GM12878 (cell line): ENCODE measurements at places on chromosomes 1 and 21. TPM values are rescaled to one million over a fixed set of nuclear protein-coding genes. Genes with fewer than 3 reads are reported as not detected.

GRCh38 chr1:197285526-197286205, 17.6 kb downstream of the CRB1 start:
- no peak for DNase-seq
- no peak overlapping the region for H3K4me3 ChIP-seq
- no peak overlapping the region for H3K27ac ChIP-seq
- no peaks in the 10 kb centered on the region for H3K27me3 ChIP-seq
- H3K4me1 ChIP-seq: no peaks in the 10 kb centered on the region
- no peaks in the 10 kb centered on the region for H3K36me3 ChIP-seq

DNA sequence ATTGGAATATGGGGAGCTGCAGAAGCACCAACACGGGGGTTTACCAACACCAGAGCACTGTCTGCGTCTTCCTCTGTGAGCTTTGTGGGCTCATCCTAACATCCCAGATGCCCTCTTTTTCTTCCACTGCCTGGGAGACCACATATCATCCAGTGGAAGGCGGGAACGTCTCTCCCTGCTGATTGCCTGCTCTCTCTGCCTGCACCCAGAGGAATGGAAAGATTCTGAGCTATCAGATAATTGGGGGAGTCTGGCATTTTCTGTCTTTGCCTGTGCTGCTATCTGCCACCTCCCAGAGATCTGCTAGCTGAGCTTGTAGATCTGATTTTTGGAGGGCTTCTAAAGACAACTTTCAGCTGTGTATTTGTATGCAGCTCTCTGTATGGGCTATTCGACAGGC, 166.2 kb upstream of the PLXNA2 start:
- no peak for DNase-seq
- H3K4me3 ChIP-seq: no peak overlapping the region
- H3K27ac ChIP-seq: no peak overlapping the region

DNA sequence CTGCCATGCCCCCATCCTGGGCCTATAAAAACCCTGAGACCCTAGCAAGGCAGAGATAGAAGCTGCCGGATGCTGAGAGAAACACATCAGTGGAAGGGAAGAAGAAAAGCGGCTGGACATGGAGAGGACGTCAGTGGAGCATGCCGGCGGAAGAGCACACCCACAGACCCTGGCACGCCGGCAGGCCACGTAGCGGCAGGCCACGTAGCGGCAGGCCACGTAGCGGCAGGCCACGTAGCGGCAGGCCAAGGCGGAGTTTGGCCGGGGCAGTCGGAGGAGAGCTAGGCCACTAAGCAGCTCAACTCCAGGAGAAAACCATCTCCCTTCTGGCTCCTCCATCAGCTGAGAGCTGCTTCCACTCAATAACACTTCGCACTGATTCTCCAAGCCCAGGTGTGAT, 35.1 kb downstream of the LRRC3 start:
- no peaks in the 10 kb centered on the region for H3K27me3 ChIP-seq
- no peak overlapping the region for H3K4me3 ChIP-seq
- H3K36me3 ChIP-seq: no peaks in the 10 kb centered on the region
- no peak overlapping the region for H3K27ac ChIP-seq
- no peak for DNase-seq
- H3K4me1 ChIP-seq: no peaks in the 10 kb centered on the region

DNA sequence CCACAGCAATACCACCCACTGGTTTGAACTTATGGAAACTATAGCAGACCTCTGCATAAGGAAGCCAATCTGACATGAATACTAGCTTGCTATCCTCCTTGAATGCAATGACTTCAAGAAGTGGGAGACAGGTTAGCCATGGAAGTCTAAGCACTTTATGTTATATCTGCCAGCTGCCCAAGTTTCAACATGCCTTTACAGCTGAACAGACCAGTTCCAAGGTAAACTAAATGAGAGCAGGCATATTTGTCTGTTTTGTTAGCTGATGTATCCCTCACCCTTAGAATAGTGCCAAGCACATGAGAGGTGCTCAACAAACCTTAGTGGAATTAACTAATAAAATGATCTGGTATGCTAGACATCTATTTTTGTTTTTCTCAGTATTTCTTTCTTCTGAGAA, 65.1 kb downstream of the ALG14 start:
- H3K4me1 ChIP-seq: no peaks in the 10 kb centered on the region
- H3K4me3 ChIP-seq: no peak overlapping the region
- no peak overlapping the region for H3K27ac ChIP-seq
- no peaks in the 10 kb centered on the region for H3K36me3 ChIP-seq

- H3K4me3 ChIP-seq: no peak overlapping the region
- H3K27ac ChIP-seq: no peak overlapping the region
- H3K36me3 ChIP-seq: no peaks in the 10 kb centered on the region
- H3K4me1 ChIP-seq: no peaks in the 10 kb centered on the region
- no peaks in the 10 kb centered on the region for H3K27me3 ChIP-seq
Observed at GRCh38 chr1:65825741-65826140, 33.0 kb downstream of the PDE4B start.

DNA sequence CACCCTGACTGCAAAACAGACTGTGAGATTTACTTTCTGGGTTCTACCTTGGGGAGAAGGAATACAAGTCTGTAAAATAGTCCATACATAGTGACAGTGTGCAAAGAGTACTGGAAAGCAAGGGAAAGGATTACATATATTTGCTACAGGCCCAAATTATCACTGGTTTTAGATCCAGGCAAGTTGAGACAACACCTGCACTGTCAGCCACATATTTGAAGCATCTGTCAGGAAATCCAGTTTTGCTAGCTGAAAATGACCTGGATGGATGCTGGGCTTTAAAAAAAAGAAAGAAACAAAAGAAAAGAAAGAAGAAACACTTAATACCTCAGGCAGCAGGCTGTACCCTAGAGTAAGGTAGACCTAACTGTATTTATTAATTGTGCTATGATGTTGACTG, 23.9 kb upstream of the SPRR2G start:
- H3K27me3 ChIP-seq: no peaks in the 10 kb centered on the region; the same call in 1 of the 2 replicates
- H3K36me3 ChIP-seq: no peaks in the 10 kb centered on the region
- DNase-seq: no peak
- no peak overlapping the region for H3K27ac ChIP-seq

DNA sequence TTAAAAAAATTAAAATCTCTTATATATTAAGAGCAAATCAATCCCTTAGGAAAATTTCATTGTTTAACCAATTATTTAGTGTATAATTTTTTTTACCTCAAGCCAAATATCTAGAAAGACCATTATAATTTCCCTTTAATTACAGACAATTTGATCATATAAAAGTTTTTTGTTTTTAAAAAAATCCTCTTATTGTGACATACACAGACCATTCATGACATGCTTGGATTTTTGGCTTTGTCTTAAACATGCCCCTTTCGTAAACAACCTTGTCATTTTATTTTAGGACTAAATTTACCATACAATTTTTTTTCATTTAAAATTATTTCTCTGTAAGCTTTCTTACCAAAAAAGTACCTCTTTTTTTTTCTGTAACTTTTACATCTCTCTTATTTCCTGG, 14.2 kb upstream of the CYP4B1 start:
- H3K27me3 ChIP-seq: no peaks in the 10 kb centered on the region
- no peaks in the 10 kb centered on the region for H3K36me3 ChIP-seq
- no peaks in the 10 kb centered on the region for H3K4me1 ChIP-seq
- no peak overlapping the region for H3K27ac ChIP-seq
- DNase-seq: no peak

DNA sequence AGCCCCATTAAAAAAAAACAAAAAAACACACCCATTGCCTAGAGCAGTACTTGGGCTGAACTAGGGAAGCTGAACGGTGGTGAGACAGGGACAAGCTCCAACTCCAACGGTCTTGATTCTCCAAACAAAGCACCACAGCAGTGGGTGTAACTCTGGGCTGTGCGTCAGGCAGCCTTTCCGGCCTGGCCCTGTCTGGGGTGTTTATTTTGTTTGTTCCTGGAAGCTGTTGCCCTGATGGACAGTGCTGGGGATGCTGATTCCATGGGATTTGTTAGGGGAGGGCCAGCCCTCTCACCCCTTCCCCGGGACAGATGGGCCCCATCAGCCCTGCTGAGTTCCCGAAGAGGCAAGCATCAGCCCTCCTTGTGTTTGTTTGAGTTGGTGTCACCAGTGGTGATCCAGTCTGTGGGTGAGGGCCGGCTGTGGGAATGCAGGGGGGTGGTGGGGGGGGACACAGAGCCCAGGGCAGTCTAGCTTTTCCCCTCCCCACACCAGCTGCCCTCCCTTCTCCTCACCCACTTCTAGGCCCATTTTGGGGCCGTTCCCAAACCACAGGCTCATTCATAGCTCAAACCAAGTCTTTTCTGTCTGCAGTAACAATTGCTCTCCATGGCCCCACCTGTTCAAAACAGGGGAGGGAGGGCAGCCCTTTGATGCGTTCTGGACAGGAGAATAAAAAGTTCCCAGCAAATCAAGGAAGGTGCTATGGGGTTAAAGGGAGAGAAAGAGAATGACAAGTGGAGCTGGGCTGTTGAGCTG, 4.5 kb downstream of the WNT2B start:
- H3K27me3 ChIP-seq: peaks cover 2% of the 10 kb centered on the region
- H3K36me3 ChIP-seq: no peaks in the 10 kb centered on the region
- H3K4me1 ChIP-seq: peaks cover 2% of the 10 kb centered on the region; the same call in 1 of the 2 replicates
- no peak overlapping the region for H3K4me3 ChIP-seq
- DNase-seq: no peak

GRCh38 chr21:34320011-34320410, 43.8 kb upstream of the KCNE2 start:
- no peak for DNase-seq
- no peak overlapping the region for H3K4me3 ChIP-seq
- no peaks in the 10 kb centered on the region for H3K4me1 ChIP-seq
- H3K36me3 ChIP-seq: no peaks in the 10 kb centered on the region
- no peak overlapping the region for H3K27ac ChIP-seq

GRCh38 chr1:54816951-54817350, 15.8 kb upstream of the TTC22 start:
- H3K4me3 ChIP-seq: no peak overlapping the region
- H3K36me3 ChIP-seq: no peaks in the 10 kb centered on the region
- H3K4me1 ChIP-seq: peaks cover 13% of the 10 kb centered on the region
- no peak for DNase-seq

- H3K27ac ChIP-seq: no peak overlapping the region
- DNase-seq: no peak
- no peaks in the 10 kb centered on the region for H3K36me3 ChIP-seq
- H3K27me3 ChIP-seq: no peaks in the 10 kb centered on the region
- H3K4me3 ChIP-seq: no peak overlapping the region
Observed at GRCh38 chr1:112544011-112544688, 35.4 kb downstream of the WNT2B start.

GRCh38 chr1:203100516-203100869, 14.7 kb upstream of the MYOG start:
- H3K36me3 ChIP-seq: no peaks in the 10 kb centered on the region
- H3K4me3 ChIP-seq: no peak overlapping the region
- no peak overlapping the region for H3K27ac ChIP-seq
- DNase-seq: no peak
- no peaks in the 10 kb centered on the region for H3K27me3 ChIP-seq
- H3K4me1 ChIP-seq: no peaks in the 10 kb centered on the region

- no peak overlapping the region for H3K4me3 ChIP-seq
- no peak for DNase-seq
- H3K4me1 ChIP-seq: no peaks in the 10 kb centered on the region
- no peaks in the 10 kb centered on the region for H3K36me3 ChIP-seq
Observed at GRCh38 chr1:186793582-186793927, 35.2 kb upstream of the PLA2G4A start.

- H3K27me3 ChIP-seq: no peaks in the 10 kb centered on the region
- H3K4me1 ChIP-seq: no peaks in the 10 kb centered on the region
- H3K27ac ChIP-seq: no peak overlapping the region
- no peaks in the 10 kb centered on the region for H3K36me3 ChIP-seq
- H3K4me3 ChIP-seq: no peak overlapping the region
Observed at GRCh38 chr1:237711281-237711680, 179.4 kb downstream of the ZP4 start.

- H3K27me3 ChIP-seq: no peaks in the 10 kb centered on the region
- no peak overlapping the region for H3K27ac ChIP-seq
- no peak for DNase-seq
- no peaks in the 10 kb centered on the region for H3K36me3 ChIP-seq
- H3K4me3 ChIP-seq: no peak overlapping the region
- H3K4me1 ChIP-seq: no peaks in the 10 kb centered on the region
Observed at GRCh38 chr1:248782416-248783141, 27.0 kb upstream of the LYPD8 start.

- no peaks in the 10 kb centered on the region for H3K36me3 ChIP-seq
- H3K27me3 ChIP-seq: peaks cover 26% of the 10 kb centered on the region
- no peak for DNase-seq
- H3K4me1 ChIP-seq: peaks cover 3% of the 10 kb centered on the region
Observed at GRCh38 chr1:228647523-228648444, 87.5 kb upstream of the RHOU start.

DNA sequence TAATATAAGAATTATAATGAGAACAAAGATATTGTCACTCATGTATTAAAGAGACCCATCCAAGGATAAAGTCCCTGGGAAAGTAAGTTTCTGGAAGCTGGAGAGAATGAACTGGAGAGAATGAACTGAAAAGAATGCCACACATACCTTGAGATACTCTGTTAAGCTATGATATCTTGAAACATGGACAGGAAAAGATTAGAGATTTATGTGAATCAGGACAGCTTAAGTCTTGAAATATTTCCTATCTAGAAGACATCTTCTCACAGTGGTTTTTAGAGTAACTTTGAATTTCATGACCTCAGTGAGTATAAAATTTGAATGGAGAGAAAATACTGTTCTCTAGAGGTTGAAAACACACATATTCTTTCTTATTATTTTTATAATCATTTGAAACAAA, 201.3 kb upstream of the HMCN1 start:
- H3K27ac ChIP-seq: no peak overlapping the region
- H3K4me3 ChIP-seq: no peak overlapping the region
- H3K27me3 ChIP-seq: no peaks in the 10 kb centered on the region
- DNase-seq: no peak
- H3K4me1 ChIP-seq: no peaks in the 10 kb centered on the region
- H3K36me3 ChIP-seq: no peaks in the 10 kb centered on the region

DNA sequence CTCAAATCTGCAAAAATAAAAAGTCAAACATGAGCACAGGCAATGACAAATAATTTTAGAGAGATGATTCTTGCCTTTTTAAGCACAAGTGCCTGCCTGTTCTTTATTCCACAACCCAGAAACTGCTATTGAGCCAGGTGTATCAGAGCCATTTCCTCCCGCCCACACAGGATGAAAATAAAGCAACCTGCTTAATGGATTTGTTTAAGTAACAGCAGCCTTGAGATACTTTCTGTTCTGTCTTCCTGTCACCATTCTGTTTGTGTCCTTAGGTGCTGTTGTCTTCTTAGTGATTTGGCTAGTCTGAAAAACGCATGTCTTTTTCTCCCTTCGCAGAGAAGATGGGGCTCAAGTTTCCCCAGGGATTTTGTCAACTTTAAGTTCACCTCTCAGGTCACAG, 11.4 kb downstream of the RPE65 start:
- no peaks in the 10 kb centered on the region for H3K4me1 ChIP-seq
- no peak for DNase-seq
- no peak overlapping the region for H3K27ac ChIP-seq

Gene PRAMEF13
- total RNA-seq: not detected in 2 replicates

Gene NIBAN1
- total RNA-seq: 66.4 and 67.8 TPM in 2 replicates

Gene ANKRD65
- total RNA-seq: 0.96 and 1.2 TPM in 2 replicates

Gene ADAMTS5
- not detected in 2 replicates for total RNA-seq

Gene CIART
- total RNA-seq: 0.54 and 1.4 TPM in 2 replicates

Gene CAMK1G
- not detected in 2 replicates for total RNA-seq

Gene REN
- total RNA-seq: not detected in 2 replicates

Gene ADCY10
- not detected in 2 replicates for total RNA-seq

Gene UBQLN4
- total RNA-seq: 31.9 and 37.3 TPM in 2 replicates

Gene CDA
- 0.21 TPM in 1 of 2 replicates, not detected in the other for total RNA-seq

Gene GBP5
- total RNA-seq: 0.44 and 0.56 TPM in 2 replicates

Gene CTBS
- 12.9 and 14.7 TPM in 2 replicates for total RNA-seq
